Activated CD8-positive, alpha-beta memory T cell treated with anti-CD3 and anti-CD28 coated beads, Interleukin-2, amount 10 ng/mL, durations not matched to agents 7 days and 5 days (primary cell): ENCODE measurements at places on chromosomes 7 and 10. TPM values are rescaled to one million over a fixed set of nuclear protein-coding genes. Genes with fewer than 3 reads are reported as not detected.

Gene SSC4D
- total RNA-seq = 0.23 TPM

Gene UCN3
- total RNA-seq = not detected

Gene TMEM229A
- not detected for total RNA-seq

Gene TMEM130
- not detected for total RNA-seq

Gene PAPSS2
- 0.06 TPM for total RNA-seq

Gene CREB5
- total RNA-seq = not detected

Gene GNGT1
- not detected for total RNA-seq

Gene CLRN3
- not detected for total RNA-seq

Gene CYP3A7
- not detected for total RNA-seq

Gene STOX1
- total RNA-seq = 0.29 TPM

Gene VTI1A
- total RNA-seq = 39.0 TPM

Gene SLC26A5
- not detected for total RNA-seq
